Panc1 (cell line): ENCODE measurements at places on chromosomes 6 and 20. TPM values are rescaled to one million over a fixed set of nuclear protein-coding genes. Genes with fewer than 3 reads are reported as not detected.

The HTR1E gene
- not detected for total RNA-seq

- no peak overlapping the region for H3K4me3 ChIP-seq
- no peak for DNase-seq
- no peaks in the 10 kb centered on the region for H3K27me3 ChIP-seq
- H3K36me3 ChIP-seq: no peaks in the 10 kb centered on the region
- no peaks in the 10 kb centered on the region for H3K4me1 ChIP-seq
- H3K27ac ChIP-seq: no peak overlapping the region
These were observed 95.5 kb downstream of the THBS2 start for GRCh38 chr6:169158174-169158573.

DNA sequence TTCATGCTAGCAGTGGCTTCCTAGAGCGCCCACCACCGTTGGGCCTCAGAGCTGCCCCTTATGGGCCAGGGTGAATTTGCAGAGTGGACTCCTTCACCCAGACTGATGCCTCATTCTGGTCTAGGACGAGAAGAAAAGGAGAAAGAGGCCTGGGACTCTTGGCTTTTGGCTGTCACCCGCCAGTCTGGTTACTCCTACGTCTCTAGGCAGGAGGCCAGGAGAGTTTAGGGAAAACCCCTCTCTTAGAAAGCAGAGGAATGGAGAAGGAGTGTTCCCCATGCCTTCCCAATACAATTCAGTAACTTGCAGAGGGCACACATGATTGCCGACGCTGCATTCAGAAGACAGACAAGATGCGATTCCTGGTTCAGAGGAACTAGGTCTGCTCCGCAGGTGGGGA, 70.1 kb downstream of the CDC5L start:
- DNase-seq: no peak
- H3K27me3 ChIP-seq: no peaks in the 10 kb centered on the region; the same call in 1 of the 2 replicates
- H3K27ac ChIP-seq: no peak overlapping the region
- H3K36me3 ChIP-seq: no peaks in the 10 kb centered on the region
- no peak overlapping the region for H3K4me3 ChIP-seq

- no peaks in the 10 kb centered on the region for H3K36me3 ChIP-seq
- no peak for DNase-seq
- H3K27me3 ChIP-seq: no peaks in the 10 kb centered on the region; the same call in 1 of the 2 replicates
- H3K4me3 ChIP-seq: no peak overlapping the region
These were observed 40.0 kb downstream of the SF3B5 start for GRCh38 chr6:144055121-144055931.

GRCh38 chr20:23541330-23541729, 27.0 kb downstream of the CST9L start:
- H3K27me3 ChIP-seq: no peaks in the 10 kb centered on the region
- no peaks in the 10 kb centered on the region for H3K36me3 ChIP-seq
- no peak overlapping the region for H3K4me3 ChIP-seq
- no peaks in the 10 kb centered on the region for H3K4me1 ChIP-seq
- H3K27ac ChIP-seq: no peak overlapping the region
- DNase-seq: no peak

- no peak overlapping the region; the same call in 1 of the 2 replicates for H3K4me3 ChIP-seq
- H3K4me1 ChIP-seq: peaks cover 32% of the 10 kb centered on the region
- H3K27me3 ChIP-seq: no peaks in the 10 kb centered on the region
These were observed 2.1 kb downstream of the TSPYL4 start for GRCh38 chr6:116251568-116252384.

DNA sequence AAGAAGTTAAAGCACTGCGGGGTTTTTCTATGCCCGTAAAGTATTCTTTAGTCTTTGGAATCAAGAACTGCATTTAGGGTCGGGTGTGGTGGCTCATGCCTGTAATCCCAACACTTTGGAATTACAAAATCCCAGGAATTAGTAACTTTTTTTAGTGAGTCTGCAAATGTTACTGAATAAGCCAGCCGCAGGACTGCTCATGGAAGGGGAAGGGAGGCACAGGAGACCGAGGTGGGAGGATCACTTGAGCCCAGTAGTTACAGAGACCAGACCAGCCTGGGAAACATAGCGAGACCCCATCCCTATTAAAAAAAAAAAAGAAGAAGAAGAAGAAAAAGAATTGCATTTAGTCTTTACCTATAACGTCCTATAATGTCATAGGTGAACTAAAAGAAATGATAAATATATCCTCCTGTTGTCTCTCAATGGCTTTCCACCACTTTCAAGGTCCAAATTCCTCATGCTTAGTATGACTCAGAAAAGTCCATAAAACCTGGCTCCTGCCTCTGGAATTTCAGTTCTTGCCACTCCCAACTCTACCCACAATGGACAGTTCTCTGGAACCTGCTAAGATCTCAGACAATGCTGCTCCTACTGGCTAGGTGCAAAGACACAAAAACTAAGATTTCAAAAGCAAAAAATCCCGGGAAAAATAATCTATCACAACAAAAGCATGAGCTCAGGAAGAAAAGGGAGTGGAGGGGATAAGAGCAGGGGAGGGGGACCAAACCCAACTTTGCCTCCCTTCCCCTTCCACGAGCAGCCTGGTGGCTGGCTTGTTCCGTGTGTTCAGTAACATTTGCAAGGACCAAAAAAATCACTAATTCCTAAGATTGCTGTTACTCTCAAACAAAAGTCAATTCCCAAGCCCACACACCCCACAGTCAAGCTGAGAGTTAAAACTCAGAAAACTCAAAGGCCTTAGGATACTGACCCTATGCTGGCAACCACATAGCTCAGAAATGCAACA, 39.0 kb downstream of the B4GALT5 start:
- no peak overlapping the region for H3K4me3 ChIP-seq
- H3K36me3 ChIP-seq: no peaks in the 10 kb centered on the region
- H3K4me1 ChIP-seq: peaks cover 69% of the 10 kb centered on the region
- DNase-seq: no peak

GRCh38 chr6:39610221-39610620, 115.0 kb downstream of the KIF6 start:
- H3K27me3 ChIP-seq: no peaks in the 10 kb centered on the region
- H3K36me3 ChIP-seq: no peaks in the 10 kb centered on the region
- H3K4me3 ChIP-seq: no peak overlapping the region
- H3K4me1 ChIP-seq: no peaks in the 10 kb centered on the region
- no peak for DNase-seq

GRCh38 chr6:38676974-38677544, 25.9 kb downstream of the GLO1 start:
- H3K4me3 ChIP-seq: no peak overlapping the region
- no peaks in the 10 kb centered on the region for H3K27me3 ChIP-seq
- peaks cover 16% of the 10 kb centered on the region for H3K36me3 ChIP-seq
- no peaks in the 10 kb centered on the region for H3K4me1 ChIP-seq
- no peak for DNase-seq
- no peak overlapping the region for H3K27ac ChIP-seq

- no peak for DNase-seq
- no peaks in the 10 kb centered on the region for H3K27me3 ChIP-seq
- H3K36me3 ChIP-seq: no peaks in the 10 kb centered on the region
- H3K4me1 ChIP-seq: peaks cover 22% of the 10 kb centered on the region
- peak overlapping the region; percentile 35; the same call in 1 of the 2 replicates for H3K27ac ChIP-seq
- no peak overlapping the region for H3K4me3 ChIP-seq
These were observed 113.2 kb downstream of the CEBPB start for GRCh38 chr20:50303573-50304500.
